Endothelial cell of umbilical vein (primary cell): ENCODE measurements at places on chromosomes 1 and 21.

GRCh38 chr1:182217071-182217470, 155.6 kb upstream of the ZNF648 start:
- H3K4me1 ChIP-seq: no peaks in the 10 kb centered on the region
- no peaks in the 10 kb centered on the region for H3K36me3 ChIP-seq
- no peak for DNase-seq
- no peak overlapping the region for H3K27ac ChIP-seq
- H3K4me3 ChIP-seq: no peak overlapping the region

DNA sequence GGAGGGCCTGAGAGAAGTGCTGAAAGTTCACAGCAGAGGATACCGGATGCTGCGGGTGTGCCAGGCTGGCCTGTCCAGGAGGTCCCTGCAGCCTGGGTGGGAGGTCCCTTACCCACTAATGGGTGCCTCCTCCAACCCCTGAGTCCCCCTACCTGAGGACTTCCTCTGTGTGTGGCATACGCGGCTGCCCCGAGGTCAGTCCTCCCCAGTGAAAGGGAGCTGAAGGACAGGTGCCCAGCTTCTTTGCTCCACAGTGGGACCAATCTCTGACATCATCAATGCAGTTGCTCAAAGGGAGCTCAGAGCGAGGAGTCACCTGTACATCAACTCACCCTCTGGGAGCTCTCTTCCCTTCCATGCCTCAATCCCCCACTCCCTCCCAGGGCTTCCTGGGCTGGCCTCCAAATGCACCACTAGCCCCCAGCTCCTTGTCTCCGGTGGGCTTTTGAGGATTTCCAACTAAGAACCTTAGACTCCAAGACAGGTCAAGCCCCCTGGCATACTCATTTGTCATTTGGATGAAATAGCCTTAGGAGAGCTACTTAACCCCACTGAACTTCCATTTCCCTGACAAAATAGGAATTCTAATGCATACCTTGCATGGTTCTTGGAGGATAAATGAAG, 53.9 kb downstream of the PDE9A start:
- H3K27ac ChIP-seq: no peak overlapping the region
- peaks cover under 1% of the 10 kb centered on the region for H3K27me3 ChIP-seq

GRCh38 chr1:29860056-29860455, 623.7 kb downstream of the PTPRU start:
- H3K27me3 ChIP-seq: no peaks in the 10 kb centered on the region
- no peaks in the 10 kb centered on the region for H3K4me1 ChIP-seq
- no peak overlapping the region for H3K27ac ChIP-seq
- no peaks in the 10 kb centered on the region for H3K36me3 ChIP-seq
- H3K4me3 ChIP-seq: no peak overlapping the region

DNA sequence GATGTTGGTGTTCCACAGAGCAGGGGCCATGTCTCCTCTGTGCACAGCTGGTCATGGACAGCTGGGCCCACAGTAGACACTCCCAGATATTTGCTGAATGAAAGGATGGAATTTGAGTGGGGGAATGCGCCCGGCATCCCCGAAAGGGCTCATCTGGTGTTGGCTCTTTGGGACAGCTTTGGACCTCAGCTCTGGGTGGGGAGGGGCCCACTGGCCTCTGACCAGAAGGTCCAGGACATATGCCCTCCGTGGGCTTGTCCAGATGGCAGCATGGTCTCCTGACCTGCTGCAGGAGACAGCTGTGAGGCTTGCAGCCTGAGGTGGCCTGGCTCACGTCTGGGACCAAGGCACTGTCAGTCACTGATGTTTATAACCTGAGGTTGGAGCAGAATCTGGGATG, 160.4 kb upstream of the AJAP1 start:
- H3K4me3 ChIP-seq: no peak overlapping the region
- DNase-seq: no peak
- H3K4me1 ChIP-seq: no peaks in the 10 kb centered on the region
- H3K36me3 ChIP-seq: no peaks in the 10 kb centered on the region

DNA sequence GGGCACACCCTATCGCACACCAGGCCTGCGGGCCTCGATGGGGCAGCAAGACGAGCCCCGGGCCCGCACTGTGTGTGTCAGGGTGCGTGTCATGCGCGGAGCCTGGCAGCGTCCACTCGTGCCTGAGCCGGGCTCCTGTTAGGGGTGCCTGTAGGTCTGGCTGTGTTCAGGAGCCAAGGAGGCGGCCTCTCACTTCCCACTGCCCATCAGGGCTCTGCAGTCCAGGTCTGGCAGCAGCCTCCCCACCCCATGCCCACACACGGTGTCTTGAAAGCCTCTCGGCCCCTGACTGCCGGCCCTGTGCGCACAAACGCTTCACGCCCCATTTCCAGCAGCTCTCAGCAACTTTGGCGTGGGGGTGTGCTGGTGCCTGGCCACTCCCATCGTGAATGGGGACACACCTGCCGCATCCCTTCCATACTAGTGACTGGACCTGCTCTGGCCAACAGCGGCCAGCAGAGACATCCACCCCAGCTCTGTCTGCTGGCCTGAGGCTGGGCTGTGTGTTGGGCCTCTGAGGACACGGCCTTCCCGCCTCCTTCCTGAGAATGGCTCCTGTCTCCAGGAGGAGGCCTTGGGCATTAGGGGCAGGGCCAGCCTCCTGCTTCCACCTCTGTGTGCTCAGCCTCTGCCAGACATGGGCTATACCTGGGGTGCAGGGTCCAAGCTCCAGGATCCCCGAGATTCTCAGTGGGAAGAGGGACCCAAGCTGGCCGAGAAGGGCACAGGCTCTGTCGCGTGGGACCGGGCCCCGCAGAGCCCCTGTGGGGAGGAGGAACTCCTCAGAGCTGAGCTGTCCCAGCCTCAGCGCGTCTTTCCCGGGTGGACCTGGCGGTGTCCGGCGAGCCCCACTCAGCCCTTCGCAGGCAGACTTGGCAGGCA, 41.8 kb upstream of the ACTRT2 start:
- H3K36me3 ChIP-seq: no peaks in the 10 kb centered on the region
- H3K4me3 ChIP-seq: no peak overlapping the region
- no peaks in the 10 kb centered on the region for H3K27me3 ChIP-seq
- no peaks in the 10 kb centered on the region for H3K4me1 ChIP-seq
- DNase-seq: no peak
- no peak overlapping the region for H3K27ac ChIP-seq

GRCh38 chr1:92134331-92134730, 54.2 kb downstream of the BTBD8 start:
- DNase-seq: no peak
- H3K27me3 ChIP-seq: no peaks in the 10 kb centered on the region
- H3K4me3 ChIP-seq: no peak overlapping the region
- H3K4me1 ChIP-seq: peaks cover 3% of the 10 kb centered on the region
- H3K27ac ChIP-seq: no peak overlapping the region

GRCh38 chr1:94160811-94161210, 39.9 kb upstream of the ABCA4 start:
- peak; percentile 76 for DNase-seq
- H3K4me3 ChIP-seq: no peak overlapping the region
- peaks cover 5% of the 10 kb centered on the region for H3K4me1 ChIP-seq
- no peaks in the 10 kb centered on the region for H3K36me3 ChIP-seq
- peak overlapping the region; percentile 23 for H3K27ac ChIP-seq

DNA sequence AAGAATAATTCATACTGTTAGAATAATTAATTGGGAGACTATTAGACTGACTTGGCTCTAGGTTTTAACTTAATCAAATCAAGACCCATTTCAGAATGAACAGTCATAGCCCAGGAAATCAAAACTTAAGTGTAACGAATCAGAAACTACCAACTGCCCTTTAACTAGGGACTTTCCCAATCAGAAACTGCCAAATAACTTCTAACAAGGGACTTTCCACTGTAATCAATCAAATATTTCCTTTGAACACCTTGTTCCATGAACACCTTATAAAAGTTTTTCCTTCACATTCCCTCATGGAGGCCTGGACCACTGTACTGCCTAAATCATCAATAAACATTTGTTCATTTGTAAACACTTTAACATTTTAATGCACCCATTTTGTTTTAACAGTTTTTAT, 1054.7 kb upstream of the TMPRSS15 start:
- H3K4me1 ChIP-seq: no peaks in the 10 kb centered on the region
- no peaks in the 10 kb centered on the region for H3K36me3 ChIP-seq
- no peaks in the 10 kb centered on the region for H3K27me3 ChIP-seq
- no peak overlapping the region for H3K27ac ChIP-seq
- no peak for DNase-seq

DNA sequence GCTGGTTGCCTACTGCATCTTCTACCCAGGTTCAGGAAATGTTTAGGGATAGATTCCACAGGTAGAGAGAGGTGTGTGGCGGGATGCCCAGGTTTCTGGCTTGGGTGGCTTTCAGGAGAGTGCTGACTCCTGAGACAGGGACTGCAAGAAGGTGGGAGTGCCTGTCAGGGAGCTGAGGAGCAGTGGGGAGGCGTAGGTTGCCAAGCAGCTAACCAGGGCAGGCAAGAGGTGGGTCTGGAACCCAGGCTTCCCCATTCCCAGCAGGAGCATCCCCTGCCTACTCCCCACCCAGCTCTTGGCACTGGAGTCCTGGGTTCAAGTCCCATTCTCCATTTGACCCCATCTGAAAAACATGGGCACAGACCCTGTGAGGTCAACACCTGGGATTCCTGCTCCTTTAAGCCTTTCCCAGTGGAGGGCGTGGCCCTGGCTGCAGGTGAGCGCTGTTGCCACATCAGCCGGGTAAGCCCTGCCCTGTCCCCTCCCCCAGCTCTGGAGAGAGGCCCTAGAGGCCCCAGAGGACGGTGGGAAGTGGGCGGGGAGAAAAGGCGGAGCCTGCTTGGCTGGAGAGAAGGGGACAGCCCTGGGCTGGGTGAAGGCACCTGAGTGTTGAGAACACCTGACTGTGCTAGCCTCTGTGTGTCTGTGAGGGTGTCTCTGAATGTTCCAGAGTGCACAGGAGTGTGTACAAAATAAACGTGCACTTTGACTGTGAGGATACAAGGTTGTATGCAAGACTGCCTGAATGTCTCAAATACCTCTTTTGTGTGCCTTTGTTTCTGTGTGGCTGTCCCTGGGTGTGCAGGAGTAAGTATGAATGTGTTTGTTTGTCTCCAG, 14.0 kb upstream of the SYNC start:
- no peaks in the 10 kb centered on the region for H3K36me3 ChIP-seq
- no peaks in the 10 kb centered on the region for H3K4me1 ChIP-seq
- DNase-seq: no peak
- no peak overlapping the region for H3K4me3 ChIP-seq
- no peak overlapping the region for H3K27ac ChIP-seq

DNA sequence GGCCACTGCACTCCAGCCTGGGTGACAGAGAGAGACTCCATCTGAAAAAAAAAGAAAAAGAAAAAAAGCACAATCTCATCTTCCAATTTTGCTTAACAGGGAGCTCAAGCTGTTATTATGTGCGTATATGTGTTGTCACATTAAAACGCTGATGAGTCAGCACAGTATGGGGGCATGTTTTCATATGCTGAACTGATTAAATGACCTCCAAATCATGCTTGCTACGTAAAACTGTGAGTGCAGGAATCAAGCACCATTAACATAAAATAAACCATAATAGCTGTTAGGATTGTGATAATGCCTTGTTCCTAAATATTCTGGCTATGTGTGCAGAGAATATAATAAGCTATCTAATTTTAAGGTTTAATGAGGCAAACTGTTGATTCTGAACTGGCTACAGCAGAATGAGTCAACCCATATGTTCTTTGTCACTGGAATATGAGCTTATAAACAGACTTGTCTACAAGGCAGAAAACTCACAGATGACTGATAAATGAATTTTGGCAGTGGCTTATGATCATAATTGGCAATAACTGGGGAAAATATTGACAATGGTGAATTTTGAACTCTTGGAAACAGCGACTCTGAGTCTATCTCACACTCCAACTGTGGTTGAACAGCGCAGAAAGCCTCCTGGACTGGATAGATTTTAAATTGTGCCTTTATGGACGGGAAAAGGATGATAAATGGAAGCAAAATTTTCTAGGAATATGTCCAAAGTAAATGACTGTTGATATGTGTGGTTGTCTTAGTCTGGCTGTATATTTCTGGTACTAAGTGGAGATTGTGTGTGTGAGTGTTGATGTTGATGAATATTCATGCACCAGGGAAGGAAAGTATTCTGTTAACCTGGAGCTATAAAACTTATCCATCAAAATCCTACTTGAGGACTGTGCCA, 75.5 kb downstream of the VCAM1 start:
- H3K4me3 ChIP-seq: no peak overlapping the region
- peaks cover 11% of the 10 kb centered on the region for H3K4me1 ChIP-seq
- no peak overlapping the region for H3K27ac ChIP-seq
- H3K36me3 ChIP-seq: no peaks in the 10 kb centered on the region
- H3K27me3 ChIP-seq: no peaks in the 10 kb centered on the region
- DNase-seq: peak; percentile 34

GRCh38 chr1:53114090-53114489, 28.3 kb downstream of the SLC1A7 start:
- H3K36me3 ChIP-seq: no peaks in the 10 kb centered on the region
- H3K4me3 ChIP-seq: no peak overlapping the region
- H3K4me1 ChIP-seq: no peaks in the 10 kb centered on the region
- DNase-seq: no peak
- no peaks in the 10 kb centered on the region for H3K27me3 ChIP-seq
- H3K27ac ChIP-seq: no peak overlapping the region

GRCh38 chr1:181733486-181733885, 250.2 kb downstream of the CACNA1E start:
- H3K36me3 ChIP-seq: no peaks in the 10 kb centered on the region
- DNase-seq: no peak
- H3K27me3 ChIP-seq: no peaks in the 10 kb centered on the region
- no peak overlapping the region for H3K27ac ChIP-seq
- no peak overlapping the region for H3K4me3 ChIP-seq

- H3K4me1 ChIP-seq: peaks cover 38% of the 10 kb centered on the region
- H3K36me3 ChIP-seq: no peaks in the 10 kb centered on the region
- DNase-seq: peak; percentile 89
- no peak overlapping the region for H3K4me3 ChIP-seq
- H3K27ac ChIP-seq: peak overlapping the region; percentile 16
Measured at GRCh38 chr1:109793486-109794318, 30.0 kb upstream of the EPS8L3 start.

DNA sequence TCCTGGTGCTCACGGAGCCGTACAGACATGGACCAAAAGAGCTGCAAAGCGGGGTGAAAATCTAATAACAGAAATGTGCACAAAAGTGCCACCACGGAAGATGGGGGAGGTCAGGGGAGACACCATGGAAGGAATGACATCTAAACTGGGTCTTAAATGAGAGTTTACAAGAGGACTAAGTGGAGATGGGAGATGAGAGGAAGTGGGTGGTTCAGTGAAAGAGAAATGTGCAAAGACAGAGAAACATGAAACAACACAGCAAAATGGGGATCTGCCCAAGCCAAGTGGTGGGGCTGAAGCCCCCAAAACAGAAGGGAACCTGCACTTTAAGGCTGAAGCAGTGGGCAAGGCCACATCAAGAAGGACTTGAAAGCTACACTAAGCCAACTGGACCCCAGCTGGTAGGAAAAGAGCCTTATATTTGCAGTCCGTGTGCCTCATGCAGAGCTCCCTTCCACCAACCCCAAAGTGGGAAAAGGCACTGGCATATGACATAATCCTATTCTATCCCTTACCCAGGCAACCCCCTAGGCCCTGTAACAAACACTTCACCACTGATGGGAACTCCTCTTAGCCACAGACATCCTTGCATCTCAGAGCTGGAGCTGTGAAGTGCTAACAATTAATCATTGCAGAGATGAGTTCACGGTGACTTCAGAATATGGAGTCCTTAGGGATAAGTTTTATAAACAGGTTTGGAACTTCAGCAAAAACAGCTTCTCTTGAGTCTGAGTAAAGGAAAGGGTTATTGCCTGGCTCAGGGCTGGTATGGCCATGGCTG, 198.6 kb upstream of the EDN2 start:
- H3K4me1 ChIP-seq: peaks cover 16% of the 10 kb centered on the region
- DNase-seq: no peak
- no peak overlapping the region for H3K27ac ChIP-seq
- no peaks in the 10 kb centered on the region for H3K27me3 ChIP-seq
